Ammon's horn (tissue), 1 donor: ENCODE measurements at places on chromosomes 6 and 20.

DNA sequence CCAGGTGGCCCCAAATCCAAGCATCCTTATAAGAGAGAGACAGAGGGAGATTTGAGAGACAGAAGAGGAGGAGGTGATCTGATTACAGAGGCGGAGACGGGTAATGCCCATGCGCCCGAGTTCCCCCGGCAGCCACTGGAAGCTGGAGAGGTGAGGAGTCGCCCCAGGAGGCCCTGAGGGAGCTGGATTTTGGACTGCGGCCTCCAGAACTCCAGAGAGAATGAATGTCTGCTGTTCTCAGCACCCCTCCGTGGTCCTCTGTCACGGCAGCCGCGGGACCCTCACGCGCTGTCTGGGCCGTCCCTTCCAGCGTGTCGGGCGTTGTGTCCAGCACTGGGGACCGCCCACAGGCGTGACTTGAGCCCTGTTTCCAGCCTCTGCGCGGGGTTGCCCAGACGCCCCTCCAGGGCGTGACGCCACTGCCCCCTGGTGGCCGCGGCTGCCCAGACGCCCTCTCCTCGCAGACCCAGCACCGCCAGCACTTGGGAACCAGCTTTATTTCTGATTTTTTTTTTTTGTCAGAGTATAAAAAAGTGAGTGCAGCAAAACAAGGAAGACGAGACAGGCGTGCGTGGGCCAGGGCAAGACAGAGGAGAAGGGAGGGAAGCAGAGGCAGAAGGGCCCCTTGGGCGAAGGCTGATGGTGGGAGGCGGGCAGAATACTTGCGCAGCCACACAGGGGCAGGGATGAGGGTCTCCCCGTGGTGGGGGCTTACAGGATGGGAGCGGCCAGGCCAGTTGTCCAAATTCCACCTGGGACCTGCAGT is 4.1 kb upstream of the ZNF512B start:
- DNase-seq: peak; percentile 90

- no peak for DNase-seq
Measured at GRCh38 chr6:111114482-111114881, 27.2 kb downstream of the SLC16A10 start.

DNA sequence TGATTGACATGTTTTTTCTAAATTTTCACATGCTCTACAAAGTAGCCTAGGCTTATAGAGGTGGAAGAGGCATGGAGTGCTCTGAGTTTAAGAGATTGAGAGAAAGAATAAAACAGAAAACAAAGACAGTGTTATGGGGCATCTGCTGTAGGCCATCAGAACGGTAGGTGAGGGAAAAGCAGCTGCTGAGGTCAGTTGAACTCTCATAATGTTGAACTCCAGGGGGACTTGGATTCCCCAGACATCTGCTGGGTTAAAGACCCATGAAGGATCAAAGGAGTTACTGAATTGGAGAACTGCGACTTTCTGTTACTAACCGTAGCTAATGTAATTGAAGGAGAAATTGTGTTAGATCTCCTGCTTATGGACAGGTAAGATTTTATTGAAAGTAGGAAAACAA is 333.9 kb downstream of the TFAP2B start:
- DNase-seq: no peak

DNA sequence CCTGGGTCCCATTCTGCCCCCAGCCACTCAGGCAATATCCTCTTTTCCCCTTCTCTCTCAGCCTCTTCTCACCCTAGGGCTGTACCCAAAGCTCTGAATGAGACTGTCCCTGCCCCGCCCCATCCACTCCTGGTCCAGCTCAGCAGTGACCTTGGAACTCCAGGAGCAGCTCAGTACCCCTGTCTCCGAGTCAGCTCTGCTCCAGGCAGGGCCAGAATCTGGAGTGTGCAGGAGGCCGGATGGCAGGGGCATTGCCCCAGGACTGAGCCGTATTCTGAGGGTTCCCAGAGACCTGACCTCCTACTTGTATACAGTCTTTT is 2.0 kb upstream of the RAET1G start:
- no peak for DNase-seq

- DNase-seq: peak; percentile 88
Measured at GRCh38 chr6:33744001-33744848, 2.5 kb downstream of the IP6K3 start.

GRCh38 chr20:54207743-54208547 is at the start of gene PFDN4:
Gene PFDN4 (plus strand): TSS chr20:54208087. CDS start chr20:54208101, 14 bp downstream.
- DNase-seq: peak; percentile 86

DNA sequence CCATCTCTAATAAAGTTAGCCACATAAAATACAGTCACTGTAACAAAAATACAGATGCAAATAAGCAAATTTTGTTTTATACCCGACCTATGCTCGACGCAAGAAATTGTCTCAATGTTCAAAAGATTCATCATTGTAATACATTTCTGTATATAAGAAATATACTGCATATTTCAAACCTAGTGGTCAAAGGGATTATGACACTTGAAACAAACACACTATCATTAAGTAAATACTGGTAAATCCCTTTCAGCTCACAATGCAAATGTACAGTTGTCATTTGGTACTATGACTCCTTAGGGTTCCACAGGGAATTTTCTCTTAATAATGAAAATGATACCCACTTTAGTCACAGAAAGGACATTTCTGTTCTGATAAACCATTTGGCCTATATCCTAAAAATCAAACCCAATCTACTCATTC is 2.2 kb downstream of the HIVEP2 start:
- no peak for DNase-seq

- DNase-seq: no peak
Measured at GRCh38 chr6:127176146-127176545, 57.7 kb downstream of the RSPO3 start.

GRCh38 chr20:19380211-19380610 is 167.8 kb downstream of the SLC24A3 start:
- DNase-seq: no peak

DNA sequence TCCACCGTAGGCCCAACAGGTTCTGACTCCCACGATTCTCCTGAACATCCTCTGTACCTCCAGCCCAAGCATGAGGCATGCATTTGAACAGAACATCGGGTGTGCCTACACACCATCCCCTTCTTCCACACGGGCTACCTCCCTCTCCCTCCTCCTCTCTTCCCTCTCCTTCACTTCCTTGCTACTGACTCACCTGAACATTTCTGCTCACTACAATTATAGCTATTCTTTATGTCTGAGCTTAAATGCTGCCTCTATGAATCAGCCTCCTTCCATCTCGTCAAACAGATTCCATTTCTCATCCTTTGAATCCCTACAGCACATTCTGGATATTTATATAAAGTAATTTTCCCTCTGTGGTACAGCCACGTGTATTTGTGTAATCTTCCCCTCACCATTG is 71.4 kb upstream of the MYLIP start:
- no peak for DNase-seq

DNA sequence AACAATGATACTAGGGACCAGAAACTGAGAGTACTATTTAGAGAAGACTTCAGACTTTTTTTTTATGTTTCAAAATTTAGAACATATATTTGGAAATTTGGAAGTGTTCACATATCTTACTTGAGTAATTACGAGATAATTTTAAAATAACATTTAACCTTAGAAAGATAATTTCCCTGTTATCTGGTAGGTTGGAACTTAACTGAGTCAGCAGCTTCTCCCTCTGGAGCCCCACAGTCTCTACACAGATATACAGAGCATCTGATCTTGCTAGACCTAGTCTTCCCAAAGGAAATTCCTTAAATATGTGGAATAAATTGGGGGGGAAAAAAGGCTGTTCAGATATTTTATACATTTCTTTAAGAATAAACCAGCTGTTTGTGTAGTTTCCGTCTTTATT is 48.6 kb downstream of the TSPYL4 start:
- no peak for DNase-seq

- DNase-seq: peak; percentile 80
Measured at GRCh38 chr20:20743511-20744169, 31.2 kb upstream of the RALGAPA2 start.

- DNase-seq: no peak
Measured at GRCh38 chr6:44129841-44130322, 2.5 kb downstream of the TMEM63B start.

DNA sequence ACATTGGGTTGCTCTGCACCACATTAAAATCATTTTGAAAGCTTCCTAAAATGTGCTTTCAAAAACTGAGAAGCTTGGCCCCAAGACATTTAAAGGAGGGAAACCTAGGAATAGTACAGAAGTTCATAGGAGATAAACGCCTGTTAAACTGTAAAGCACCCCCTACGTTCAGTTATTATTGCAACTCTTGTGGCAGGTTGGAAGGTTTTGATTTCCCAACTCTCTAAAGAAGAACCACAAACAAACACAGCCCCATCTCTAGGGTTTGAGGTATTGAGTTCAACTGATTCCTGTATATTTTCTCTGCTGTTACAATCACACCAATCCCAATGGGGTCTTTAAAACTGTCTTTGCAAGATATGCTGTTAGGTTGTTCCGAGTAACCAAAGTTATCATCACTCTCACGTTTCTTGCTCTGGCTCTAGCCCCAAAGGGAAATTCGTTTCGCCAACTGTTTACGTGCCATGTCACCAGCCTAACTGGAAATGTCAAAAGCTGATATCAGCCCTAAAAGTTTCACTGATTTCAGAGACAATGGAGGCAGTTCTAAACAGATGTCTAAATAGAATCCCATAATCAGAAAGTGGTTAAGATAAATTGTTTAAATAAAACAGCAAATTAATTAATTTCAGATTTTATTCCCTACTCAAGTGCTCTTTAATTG is 12.1 kb downstream of the TFAP2A start:
- DNase-seq: no peak

- no peak for DNase-seq
Measured at GRCh38 chr6:143200167-143200770, 139.6 kb downstream of the AIG1 start.

GRCh38 chr6:108653949-108654348 is 93.2 kb downstream of the FOXO3 start:
- DNase-seq: peak; percentile 40

- DNase-seq: no peak
Measured at GRCh38 chr6:168956141-168956838, 297.4 kb downstream of the THBS2 start.

DNA sequence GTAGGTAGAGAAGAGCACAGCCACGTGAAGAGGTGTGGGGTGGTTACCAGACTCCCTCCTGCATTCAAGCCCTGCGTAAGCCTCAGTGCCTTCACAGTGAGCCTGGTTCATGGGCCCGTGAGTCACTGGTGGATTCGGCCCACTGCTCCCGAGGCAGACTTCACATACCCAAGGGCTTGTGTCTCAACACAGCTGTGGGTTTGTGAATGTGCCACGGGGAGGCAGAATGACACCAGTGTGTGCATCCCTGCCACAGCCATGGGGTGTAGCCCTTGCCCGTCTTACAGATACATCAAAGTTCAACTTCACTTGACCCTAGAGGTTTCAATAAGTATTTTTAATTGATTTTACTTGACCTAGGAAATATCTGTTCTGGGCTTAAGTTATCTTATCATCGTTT is 108.5 kb downstream of the MAP3K4 start:
- DNase-seq: peak; percentile 85

DNA sequence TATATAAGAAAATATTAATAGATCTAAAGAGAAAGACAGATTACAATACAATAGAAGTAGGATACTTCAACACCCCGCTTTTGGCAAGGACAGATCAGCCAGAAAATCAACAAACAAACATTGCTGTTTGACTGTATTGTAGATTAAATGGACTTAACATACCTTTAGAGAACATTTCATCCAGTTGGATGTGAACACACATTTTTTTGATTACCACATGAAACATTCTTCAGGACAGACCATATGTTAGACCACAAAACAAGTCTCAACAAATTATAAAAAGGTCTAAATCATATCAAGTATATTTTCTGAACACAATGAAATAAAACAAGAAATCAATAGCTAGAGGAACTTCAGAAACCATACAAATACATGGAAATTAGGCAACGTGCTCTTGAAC is 148.2 kb downstream of the TRMT11 start:
- no peak for DNase-seq

- DNase-seq: no peak
Measured at GRCh38 chr6:129638055-129638684, 71.8 kb downstream of the ARHGAP18 start.

GRCh38 chr6:55902796-55903195 is 27.4 kb upstream of the BMP5 start:
- DNase-seq: no peak

DNA sequence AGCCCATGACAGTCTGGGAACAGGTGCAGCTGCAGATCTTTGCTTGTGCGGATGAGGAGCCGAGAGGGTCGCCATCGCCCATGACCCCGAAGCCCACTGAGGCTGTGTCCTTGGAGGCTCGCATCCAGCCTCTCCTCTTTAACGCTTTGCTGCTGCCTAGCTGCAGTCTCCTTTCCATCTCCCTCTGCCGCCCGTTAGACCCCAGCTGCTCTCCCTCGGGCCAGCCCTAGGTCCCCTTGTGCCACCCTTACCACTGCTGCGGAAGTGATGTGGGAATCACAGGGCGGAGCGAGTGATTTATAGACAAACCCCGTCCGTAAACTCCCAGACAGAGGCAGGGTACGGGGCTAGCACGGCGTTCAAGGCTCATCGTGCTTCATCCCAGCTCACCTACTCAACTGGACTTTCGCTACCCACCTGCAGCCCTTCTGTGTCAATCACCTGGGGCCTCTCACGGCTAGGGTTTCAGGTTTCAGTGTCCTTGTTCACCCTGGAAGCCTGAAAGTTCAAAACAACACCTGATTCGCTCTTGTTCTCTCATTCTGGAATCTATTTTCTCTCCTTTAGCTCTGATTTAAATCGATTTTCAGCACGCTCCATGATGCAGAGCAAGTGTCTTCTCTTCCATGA is 76.1 kb downstream of the PAX1 start:
- no peak for DNase-seq

- no peak for DNase-seq
Measured at GRCh38 chr6:37122861-37123260, 47.1 kb upstream of the PIM1 start.

- no peak for DNase-seq
Measured at GRCh38 chr20:39069976-39070375, 107.8 kb downstream of the DHX35 start.

GRCh38 chr6:37485291-37485702 is 14.4 kb downstream of the CCDC167 start:
- no peak for DNase-seq

GRCh38 chr6:125789576-125790357 is 993 bp upstream of the NCOA7 start:
- DNase-seq: peak; percentile 81

DNA sequence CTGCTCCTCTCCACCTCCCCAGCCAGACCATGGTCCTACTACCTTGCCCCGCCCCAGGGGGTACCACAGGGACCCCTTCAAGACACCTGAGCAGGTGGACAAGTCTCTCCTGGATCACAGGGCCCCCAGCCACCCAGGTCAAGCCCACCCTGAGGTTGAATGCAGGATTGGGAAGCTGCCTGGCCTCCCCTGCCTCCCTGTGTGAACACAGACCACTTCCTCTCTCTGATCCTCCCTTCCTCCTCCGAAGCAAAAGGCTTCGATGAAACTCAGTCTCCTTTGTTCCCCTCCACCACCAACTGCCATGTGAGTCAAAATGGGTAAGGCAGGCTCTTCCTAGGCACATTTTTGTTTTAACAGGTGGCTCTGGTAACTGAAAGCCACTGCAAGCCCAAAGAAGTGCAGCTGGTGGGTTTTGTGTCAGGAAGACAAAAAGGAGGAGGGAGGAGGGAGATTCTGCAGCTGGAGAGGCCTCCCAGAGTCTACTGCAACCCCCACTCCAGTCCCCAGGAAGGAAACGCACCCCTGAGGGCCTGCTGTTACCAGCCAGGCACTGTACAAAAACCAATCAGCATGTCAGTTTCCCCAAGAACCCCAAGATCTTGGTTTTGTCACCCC is 5.4 kb downstream of the ADA start:
- DNase-seq: no peak
